ENCODE measurements at places on chromosomes 16 and 17.

DNA sequence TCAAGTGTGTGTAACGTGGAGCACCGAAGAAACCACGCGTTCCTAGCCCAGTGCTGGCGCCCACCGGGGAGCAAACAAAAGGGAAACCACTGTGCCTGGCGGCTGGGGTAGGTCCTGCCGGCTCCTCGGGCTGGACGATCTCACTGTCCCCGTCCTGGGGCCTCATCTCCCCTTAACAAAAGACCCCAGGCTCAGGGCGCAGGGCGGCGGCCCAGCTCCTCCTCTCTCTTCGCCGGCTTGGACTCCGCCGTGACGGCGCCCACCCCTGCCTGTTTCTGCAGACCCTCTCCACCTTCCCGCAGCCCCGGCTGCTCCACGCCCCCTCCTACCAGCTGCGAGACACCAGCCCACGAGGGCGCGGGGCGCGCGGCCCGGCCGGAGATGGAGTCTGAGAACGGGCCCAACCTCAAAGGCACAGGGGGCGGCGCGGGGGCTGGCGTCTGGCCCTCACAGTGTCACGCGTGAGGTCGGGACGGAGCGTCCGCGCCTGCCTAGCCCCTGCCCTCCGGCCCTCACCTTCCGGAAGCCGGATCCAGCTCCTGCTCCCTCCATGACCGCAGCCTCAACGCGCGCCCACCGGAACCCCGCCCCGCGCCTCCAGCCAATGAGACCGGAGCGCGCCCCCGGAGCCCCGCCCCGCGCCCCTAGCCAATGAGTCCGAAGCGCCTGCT lies at the start of gene CENPX:
CENPX (minus strand) TSS at position 569 of the 671 bp plus-strand sequence; CDS start at position 552, 17 bp downstream.
- no peak for DNase-seq

DNA sequence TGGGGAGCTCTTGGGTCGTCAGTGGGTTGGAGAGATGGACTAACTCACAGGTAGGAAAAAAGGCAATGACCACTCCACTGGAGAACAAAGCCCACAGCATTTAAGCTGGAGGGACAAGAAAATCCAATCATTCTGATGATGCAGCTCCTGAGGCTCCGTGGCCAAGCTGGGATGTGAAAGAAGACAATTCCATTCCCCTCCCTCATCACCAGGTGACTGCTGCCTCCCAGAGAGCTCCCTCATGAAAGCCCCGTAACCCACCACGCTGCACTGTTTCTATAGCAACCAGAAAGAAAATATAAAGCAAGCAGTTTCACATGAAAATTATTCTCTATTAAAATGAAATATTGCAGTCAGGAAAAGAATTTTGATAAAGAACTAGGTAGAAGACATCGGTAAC lies 15.2 kb downstream of the ANKRD11 start:
- DNase-seq = no peak

DNA sequence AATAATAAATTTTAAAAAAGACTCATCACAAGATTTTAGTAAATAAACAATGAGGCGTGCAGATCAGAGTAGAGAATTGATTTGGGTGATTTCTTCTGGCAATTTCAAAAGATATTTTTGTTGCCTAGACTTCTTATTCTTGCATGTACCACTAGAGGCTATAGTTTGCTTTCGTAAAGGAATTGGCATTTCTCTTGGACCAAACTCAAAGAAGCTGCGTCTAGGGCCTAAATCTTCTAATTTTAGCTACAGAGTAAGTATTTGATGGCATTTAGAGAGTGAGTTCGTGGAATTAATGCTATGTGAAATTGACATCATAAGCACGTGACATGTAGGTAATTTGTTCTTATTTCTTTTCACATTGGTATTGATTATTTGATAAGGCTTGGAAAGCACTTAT lies 24.4 kb upstream of the ABCC11 start:
- DNase-seq = no peak

- no peak for DNase-seq
These were observed 53.6 kb downstream of the CDH11 start for GRCh38 chr16:65068151-65068740.

DNA sequence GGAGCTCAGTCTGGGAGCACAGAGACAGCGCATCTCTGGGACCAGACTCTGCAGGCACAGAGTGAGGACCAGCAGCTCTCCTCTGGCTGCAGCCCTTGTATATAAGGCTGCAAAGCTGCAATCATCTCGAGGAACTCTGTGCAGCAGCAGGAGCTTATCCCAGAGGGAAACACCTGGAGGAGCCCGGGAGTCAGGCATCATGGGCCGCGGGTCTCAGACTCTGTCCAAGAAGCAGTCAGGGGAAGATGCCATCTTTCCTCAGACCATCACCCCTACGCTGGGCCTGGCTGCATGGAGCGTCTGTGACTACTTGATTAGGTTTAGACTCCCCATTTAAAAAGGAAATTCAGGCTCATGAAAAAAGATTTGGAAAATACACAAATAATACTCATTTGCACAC lies 122.0 kb downstream of the IRF8 start:
- no peak for DNase-seq

DNA sequence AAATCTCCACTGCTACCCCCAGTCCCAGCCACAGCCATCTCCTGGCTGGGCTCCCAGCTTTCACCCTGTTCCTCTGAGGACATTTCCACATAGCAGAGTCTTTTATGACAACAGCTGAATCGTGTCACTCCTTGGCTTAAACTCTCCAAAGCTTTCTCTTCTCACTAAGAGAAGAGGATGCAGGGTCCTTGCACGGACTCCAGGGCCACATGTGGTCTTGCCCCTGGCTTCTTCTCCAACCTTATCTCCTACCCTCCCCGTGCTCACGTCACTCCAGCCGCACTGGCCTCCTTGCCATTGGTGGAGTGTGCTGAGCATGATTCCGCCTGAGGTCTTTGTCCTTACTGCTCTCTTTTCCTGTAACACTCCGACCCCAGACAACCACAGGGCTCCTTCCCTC lies 39.9 kb upstream of the CCDC182 start:
- no peak for DNase-seq

DNA sequence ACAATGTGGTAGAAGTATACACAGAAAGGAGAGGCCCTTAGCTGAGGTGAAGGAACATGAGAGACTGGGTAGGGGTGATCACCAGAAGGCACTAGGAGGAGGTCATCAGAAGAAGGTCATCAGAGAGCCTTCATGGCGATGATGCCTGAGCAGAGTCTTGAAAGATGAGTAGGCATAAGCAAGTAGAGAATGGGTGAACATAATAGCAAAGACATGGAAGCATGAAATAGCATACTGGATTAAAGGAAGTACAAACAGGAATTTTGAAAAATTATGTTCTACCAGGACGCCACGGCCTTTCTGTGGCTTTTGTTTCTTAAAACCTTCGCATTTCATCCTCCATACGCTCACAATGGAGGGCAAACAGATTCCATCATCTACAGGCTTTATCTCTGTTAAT lies 2.9 kb downstream of the IKZF3 start:
- DNase-seq = no peak

- DNase-seq = no peak
These were observed 13.7 kb downstream of the CHMP1A start for GRCh38 chr16:89643769-89644300.

- no peak for DNase-seq
These were observed 1.8 kb downstream of the ODF4 start for GRCh38 chr17:8341456-8341855.

DNA sequence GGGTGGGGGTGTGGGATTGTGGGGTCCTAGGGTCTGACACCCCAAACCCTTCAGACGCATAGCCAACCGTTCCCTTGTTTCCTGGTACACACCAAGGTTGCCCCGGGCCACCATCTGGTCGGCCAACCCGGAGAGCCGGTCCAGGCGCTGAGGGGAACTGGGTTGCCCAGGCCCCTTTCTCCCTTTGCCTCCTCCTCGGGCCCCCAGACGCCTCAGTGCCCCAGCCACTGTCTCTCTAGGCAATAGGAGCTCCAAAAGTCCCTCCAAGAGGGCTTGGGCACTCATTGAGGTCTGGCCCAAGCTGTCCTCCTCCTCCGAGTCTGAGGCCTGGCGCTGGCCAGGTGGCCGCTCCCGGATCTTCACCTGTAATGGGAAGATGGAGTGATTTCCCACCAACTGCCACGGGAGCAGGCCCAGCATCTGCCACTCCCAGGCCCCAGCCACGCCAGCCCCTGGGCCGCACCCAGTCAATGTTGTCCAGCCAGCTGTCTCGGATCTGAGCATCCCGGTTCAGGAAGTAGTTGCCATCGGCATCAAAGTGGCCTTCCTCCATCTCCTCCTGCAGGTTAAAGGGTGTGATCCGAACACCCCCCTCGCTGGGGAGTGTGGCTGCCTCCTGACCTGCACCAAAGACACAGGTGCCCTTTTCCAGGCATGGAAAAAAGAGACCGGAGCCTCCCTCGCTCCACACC lies 1.5 kb downstream of the CD2BP2 start:
- no peak for DNase-seq

DNA sequence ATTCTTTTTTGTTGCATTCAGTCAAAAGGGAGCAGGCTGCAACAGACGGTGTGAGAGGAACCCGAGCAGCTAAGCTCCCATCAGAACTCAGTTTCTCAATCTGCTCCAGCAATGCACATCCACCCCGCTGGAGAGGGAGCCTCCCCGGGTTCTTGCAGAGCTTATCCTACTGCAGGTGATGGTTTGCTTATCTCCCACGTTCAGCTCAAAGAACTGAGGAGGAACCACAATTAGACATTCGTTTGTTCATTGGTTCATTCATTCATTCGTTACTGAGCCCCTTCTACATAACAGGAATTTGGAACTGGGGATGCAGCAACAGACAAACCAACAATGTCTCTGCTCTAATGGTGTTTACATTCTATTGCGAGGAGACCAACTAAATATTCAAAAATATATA lies 22.2 kb upstream of the ALOX15 start:
- no peak for DNase-seq

GRCh38 chr16:3180445-3180878 lies 7.5 kb upstream of the OR1F1 start:
- no peak for DNase-seq

DNA sequence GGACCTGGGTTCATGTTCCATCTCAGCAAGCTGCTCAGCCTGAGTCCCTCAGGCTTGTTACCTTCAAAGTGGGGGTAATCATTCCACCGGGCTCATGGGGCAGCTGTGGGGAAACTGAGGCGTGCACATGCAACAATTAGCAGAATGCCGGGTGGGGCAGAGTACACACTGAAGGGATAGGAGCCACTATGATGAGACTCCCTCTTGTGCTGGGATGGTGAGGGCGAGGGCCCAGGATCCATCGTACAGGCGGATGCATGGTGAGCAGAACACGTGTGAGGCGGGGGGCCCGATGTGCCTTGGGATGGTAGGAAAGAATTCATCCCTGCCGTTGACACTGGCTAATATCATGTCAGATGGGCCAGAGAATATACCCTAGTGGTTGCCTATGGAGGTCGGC lies 25.5 kb upstream of the MAP3K14 start:
- no peak for DNase-seq

- DNase-seq = no peak
These were observed 235.0 kb downstream of the CHD9NB start for GRCh38 chr16:52817696-52818095.

DNA sequence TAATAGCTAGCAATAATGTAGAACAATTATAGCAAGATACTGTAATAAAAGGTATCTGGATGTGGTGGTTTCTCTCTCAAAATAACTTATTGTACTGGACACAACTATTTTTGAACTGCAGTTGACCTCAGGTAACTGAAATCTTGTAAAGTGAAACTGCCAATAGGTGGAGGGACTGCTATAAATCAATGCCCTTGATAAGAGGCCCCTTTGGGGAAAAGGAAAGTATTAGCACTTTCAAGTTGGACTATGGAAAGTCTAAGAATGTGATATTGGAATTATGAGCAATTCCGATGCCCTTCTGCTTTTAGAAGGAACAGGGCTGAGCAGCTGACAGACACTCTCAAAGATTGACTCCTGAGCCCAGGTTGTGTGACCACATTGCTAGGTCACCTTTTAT lies 44.5 kb upstream of the ARHGAP44 start:
- no peak for DNase-seq

GRCh38 chr17:21240369-21241055 lies 12.7 kb downstream of the NATD1 start:
- peak; percentile 61 for DNase-seq

Measured in Caki2 (cell line).